ENCODE measurements at places on chromosomes 12 and 14.

DNA sequence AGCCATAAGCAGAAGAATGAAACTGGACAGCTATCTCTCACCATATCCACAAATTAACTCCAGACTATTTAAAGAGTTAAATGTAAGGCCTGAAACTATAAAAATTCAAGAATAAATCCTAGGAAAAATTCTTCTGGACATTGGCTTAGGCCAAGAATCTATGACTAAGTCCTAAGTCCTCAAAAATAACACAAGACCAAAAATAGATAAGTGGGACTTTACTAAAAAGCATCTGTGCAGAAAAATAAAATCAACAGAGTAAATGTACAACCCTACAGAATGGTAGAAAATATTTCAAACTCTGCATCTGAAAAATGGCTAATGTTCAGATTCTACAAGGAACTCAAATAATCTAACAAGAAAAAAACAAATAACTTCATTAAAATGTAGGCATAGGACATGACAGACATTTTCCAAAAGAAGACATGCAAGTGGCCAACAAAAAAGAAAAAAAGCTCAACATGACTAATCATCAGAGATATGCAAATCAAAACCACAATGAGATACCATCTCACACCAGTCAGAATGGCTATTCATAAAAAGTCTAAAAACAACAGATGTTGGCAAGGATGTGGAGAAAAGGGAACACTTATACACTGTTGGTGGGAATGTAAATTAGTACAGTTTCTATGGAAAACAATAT is 61.0 kb upstream of the PPFIA2 start:
- no peak for DNase-seq

GRCh38 chr14:65412856-65413738 is 567 bp downstream of the FUT8 start:
- no peak for DNase-seq

- DNase-seq, result no peak
Observed at GRCh38 chr12:89363582-89363981, 11.3 kb upstream of the DUSP6 start.

- no peak for DNase-seq
Observed at GRCh38 chr12:13198241-13198640, 1.7 kb downstream of the EMP1 start.

DNA sequence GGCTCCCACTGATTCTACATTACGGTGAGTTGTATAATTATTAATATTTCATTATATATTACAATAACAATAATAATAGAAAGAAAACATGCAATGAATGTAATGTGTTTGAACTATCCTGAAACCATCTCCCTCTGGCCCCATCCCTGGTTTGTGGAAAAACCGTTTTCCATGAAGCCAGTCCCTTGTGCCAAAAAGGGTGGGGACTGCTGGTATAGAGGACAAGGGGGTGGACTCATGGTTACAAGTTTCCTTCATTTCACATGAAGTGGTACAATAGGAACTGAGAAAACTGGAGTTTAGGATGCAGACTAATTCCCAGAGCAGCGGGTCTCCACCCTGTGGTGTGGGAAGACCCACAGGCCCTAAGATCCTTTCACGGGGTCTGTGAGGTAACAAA is 3.0 kb upstream of the C1RL start:
- no peak for DNase-seq

GRCh38 chr12:92506460-92506859 is 196.3 kb upstream of the PLEKHG7 start:
- DNase-seq, result no peak

DNA sequence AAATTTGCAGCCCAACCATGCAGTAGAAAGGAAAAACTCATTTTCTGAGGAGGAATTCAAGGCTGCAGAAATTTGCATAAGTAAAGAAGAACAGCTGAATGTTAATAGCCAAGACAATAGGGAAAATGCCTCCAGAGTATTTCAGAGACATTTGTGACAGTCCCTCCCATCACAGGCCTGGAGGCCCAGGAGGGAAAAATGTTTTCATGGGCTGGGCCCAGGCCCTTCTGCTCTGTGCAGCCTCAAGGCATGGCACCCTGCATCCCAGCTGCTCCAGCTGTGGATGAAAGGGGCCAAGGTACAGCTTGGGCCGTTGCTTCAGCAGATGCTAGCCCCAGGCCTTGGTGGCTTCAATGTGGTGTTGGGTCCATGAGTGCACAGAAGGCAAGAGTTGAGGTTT is 62.3 kb downstream of the ATXN7L3B start:
- no peak for DNase-seq

DNA sequence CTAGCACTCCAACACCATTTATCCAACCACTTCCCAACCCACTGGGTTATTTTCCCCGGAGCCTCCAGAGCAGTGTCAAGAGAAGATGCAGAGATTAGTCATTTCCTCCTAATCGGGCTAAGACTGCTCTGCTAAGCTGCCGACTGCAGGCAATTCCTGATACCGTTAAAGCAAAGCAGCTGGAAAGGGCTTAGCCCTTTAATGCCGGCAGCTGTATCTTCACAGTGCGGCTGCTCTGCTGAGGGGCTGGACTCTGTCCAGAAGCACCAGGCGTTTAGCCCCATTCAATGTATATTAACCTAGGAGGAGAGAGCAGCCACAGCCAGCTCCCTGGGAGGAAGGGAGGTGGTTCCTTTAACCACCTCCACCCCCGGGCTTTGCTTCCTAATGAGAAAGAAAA is 11.1 kb downstream of the AQP6 start:
- DNase-seq, result no peak

GRCh38 chr14:21501568-21501967 is 9.6 kb downstream of the METTL3 start:
- DNase-seq, result no peak

DNA sequence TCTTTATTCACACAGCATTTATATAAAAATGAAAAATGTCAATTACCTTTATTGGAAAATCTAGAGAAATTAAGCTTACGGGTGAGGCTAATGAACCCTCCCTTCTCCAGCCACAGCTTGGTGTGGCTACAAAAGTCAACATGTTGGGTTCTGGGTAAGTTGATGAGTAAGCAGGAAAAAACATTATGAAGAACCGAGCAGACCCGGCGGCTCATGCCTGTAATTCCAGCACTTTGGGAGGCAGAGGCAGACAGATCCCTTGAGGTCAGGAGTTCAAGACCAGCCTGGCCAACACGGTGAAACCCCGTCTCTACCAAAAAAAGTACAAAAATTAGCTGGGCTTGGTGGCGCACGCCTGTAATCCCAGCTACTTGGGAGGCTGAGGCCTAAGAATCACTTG is 10.9 kb downstream of the NAA25 start:
- no peak for DNase-seq

- no peak for DNase-seq
Observed at GRCh38 chr14:54425537-54426274, 15.5 kb downstream of the CNIH1 start.

DNA sequence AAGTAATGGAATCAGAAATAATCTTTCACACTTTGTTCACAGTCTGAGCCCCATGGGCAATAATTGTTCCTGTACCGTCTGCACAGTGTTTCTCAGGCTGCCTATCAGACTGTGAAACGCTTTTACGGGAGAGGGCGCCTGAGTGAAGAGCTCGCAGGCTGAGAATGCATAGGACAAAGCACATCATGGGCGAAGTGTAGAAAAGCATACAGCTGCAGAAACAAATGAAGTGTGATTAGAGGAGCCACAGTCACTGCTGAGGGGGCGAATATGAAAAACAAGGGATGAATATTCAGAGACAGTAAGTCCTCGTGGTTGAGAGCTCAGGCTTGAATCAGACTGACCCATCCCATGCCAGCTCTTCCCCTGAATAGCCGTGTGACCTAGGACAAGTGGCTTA is 438.4 kb upstream of the DCN start:
- DNase-seq, result no peak

DNA sequence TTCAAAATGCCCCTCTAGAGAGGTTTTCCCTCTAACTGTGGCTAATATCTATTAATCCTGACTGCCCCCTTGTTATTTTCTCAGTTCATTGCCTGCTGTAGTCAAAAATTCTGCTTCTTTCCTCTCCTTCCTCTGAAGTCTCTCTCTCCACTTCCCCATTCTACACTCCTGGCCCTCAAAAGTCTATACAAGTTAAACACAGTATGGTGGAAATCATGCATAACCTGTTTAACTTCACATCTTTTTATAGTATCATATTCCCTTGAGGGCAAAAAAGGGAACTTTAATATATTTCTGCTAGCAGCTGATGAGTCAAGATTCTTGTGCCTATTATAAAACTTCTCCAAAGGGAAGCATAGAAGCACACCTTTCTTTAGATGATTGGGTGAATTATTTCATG is 16.7 kb downstream of the GRIP1 start:
- no peak for DNase-seq

DNA sequence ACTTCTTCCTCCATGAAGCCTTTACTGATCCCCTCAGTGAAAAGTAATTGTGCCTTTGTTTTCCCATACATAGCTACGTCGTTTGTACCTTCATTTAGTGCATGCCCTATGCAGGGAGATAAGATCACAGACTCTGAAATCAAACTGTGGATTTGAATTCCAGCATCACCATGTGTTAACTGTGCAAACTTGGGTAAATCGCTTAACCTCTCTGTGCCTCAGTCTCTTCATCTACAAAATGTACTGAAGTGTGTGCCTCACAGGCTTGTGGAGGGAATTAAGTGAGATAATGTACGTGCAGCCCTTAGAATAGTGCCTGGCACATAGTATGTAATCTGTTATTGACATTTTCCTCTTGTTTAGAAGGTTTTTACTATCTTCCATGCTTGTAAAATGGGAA is 4.1 kb downstream of the CMAS start:
- DNase-seq, result no peak

DNA sequence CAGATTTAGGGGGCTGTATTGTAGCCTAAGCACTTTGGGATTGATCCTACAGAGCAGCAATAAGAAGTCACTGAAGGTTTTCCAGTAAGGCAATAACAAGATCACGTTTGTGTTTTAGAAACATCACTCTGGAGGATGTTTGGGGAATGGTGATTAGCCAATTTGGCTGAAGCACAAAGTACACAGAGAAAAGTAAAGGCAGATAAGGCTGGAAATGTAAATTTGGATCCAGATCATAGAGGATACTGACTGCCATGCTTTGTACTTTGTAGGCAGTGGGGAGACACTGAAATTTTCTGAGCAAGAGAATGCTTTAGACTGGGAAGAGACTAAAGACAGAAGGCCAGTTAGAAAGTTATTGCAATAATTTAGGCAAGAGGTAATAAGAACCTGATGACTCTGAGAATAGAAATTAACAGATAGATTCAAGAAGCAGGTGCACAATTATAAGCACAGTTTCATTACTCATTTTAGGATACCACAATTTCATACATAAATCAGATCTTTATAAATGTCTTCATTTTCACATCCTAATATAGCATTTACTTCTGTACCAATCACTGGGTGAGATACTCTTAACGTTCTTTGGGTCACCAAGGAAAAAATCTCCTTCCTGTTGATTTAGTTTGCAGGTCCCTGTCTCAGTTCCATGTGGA is 314.5 kb upstream of the GARIN6 start:
- no peak for DNase-seq

- no peak for DNase-seq
Observed at GRCh38 chr14:64654246-64654900, 49.9 kb upstream of the PLEKHG3 start.

DNA sequence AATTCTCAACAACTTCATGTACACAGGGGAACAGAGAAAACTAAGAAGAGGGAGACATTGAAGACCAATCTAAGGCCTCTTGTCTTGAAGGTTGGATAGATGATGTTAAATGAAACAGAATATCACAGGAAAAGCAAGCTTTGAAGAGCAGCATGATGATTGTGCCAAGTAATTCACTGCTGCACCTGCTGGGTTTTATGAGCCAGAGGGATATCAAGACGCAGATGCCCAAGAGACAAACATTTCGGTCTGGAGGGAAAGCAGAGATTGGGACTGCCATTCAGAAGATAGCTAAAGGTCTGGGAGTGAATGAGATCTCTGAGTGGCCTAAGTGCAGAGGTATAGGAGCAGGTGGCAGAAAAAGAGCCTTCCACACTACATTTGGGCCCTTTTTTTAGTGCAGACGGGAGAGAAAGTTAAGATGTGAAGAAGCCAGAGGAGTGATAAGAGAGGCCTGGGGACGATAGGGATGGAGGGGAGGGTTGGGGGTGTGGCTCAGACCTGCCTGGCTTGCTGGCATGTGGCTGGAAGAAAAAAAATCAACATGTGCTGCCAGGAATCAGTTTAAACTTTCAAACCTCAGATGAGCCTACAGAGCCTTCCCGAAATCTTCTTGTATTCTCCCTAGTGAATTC is 200.6 kb downstream of the AEBP2 start:
- DNase-seq, result no peak

- DNase-seq, result peak; percentile 21
Observed at GRCh38 chr14:73771848-73772638, 57.9 kb upstream of the PNMA1 start.

DNA sequence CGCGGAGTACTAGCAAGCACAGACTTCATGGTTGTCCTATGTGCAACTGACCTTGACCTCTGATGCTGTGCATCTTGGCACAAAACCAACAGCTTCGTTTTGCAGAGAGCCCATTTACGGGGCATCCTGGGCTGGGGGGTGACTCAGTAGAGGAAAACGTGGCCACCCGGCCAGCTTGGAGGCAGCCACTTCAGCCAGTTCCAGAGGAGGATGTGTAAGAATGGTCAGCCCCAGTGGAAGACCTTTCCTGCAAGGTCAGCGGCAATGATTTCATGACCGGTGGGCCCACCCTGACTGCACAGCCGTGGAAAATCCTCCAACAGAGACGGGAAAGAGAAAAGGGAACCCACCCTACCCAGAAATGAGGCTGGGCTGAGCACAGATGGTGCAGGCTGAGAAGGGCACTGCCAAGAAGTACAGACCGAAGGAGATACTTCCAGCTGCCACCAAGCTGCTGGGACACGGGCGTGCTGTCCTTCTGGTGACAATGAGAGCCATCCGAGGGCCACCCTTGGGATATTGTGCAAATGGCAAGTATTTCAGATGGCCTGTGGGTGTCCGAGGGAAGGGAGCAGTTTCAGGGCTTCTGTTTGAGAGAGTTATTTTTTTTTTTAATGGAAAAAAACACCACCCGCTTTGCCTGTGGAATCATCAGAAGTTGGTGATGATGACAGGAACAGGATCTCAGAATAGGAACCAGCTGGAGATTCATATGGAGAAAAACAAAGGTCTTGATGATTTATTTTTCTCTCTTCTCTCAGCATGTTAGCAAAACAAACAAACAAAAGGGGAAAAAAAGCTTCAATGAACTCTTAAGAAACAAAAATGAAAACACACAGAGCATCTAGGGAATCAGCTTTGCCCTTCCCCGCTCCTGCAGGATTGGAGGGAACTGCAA is 120.2 kb upstream of the RFLNA start:
- no peak for DNase-seq

DNA sequence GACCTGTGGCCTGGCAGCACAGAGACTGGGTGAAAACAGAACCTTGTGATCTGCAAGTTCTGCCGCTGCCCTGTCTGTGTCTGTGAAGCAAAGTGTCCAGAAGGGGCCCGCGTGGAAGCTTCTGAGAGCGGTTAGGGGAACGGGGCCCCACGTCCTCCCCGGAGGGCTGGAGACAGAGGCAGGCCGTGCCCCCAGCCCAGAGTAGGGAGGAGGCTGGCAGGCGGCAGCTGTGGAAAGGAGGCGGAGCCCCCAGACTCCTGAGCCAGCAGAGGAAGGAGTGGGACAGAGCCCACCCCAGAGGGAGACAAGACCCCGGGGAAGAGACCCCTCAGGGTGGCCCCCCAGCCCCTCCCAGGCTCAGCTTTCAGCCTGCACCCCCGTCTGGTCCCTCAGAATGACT is 49.0 kb downstream of the GALNT9 start:
- DNase-seq, result no peak

- no peak for DNase-seq
Observed at GRCh38 chr12:66931091-66931490, 252.2 kb upstream of the GRIP1 start.

GRCh38 chr12:132559652-132560363 is 50.6 kb downstream of the LRCOL1 start:
- DNase-seq, result no peak
